ENCODE measurements at places on chromosomes 11 and 22. TPM values are rescaled to one million over a fixed set of nuclear protein-coding genes. Genes with fewer than 3 reads are reported as not detected.

DNA sequence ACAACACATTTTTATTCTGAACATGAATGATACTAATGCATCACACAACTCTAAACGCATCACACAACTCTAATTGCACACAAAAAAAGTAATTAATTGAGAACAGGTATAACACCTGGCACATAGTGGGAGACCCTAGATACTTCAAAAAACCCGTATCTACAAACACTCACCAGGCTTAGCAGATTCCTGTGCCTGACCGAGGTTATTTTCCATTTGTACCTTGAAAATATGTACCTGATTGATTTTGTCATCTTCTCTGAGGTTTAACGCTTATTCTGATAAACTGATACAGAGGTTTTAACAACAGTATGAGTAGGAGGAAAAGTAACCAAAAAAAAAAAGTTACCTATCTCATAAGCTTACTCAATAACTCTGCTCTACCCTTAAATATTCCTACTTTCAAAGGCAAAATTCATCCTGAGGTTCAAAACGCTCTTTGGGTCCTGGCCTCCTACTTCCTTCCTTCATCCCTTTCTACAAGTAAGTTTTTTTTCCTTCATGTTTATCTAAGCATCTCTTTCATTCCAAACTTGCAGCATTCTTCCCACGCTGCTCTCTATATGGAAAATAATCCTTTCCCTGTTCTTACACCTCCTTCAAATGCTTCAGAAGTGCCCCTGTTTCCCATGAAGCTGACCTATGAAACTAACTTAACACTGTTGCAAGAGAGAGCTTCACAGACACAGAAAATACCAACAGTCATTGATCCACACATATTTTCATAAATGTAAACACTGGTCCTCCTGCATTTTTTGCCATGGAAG, 73.3 kb downstream of the ETS1 start:
- H3K4me1 ChIP-seq: peaks cover 34% of the 10 kb centered on the region
- no peaks in the 10 kb centered on the region for H3K27me3 ChIP-seq
- H3K27ac ChIP-seq: no peak overlapping the region
- DNase-seq: no peak
- peaks cover 8% of the 10 kb centered on the region for H3K36me3 ChIP-seq
- H3K4me3 ChIP-seq: no peak overlapping the region

DNA sequence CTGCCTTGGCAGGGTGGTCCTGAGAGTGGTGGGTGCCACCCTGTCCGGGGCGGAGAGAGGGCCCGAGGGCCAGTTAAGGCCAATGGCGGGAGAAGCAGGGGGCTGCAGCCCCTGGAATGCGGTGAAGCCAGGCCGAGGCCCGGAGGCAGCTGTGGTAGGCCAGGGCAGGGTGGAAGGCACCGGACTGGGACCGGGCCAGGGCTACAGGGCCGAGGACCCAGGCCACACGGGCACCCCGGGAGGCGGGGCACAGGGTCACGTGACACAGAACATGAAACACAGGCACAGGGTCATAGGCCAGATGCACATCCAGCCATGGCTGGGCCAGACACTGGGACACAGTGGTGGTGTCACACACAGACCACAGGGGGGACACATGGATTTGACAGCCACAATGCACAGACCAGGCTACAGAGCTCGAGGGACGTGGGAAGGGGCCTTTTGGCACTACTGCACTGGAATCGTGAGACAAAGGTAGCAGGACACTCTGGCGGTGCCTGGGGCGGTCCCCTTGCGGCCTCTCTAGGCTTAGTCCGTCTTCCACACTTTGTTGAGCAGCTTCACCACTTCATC, 2.8 kb downstream of the SLC25A1 start:
- DNase-seq: no peak
- no peaks in the 10 kb centered on the region for H3K36me3 ChIP-seq
- H3K27ac ChIP-seq: no peak overlapping the region
- H3K27me3 ChIP-seq: no peaks in the 10 kb centered on the region

DNA sequence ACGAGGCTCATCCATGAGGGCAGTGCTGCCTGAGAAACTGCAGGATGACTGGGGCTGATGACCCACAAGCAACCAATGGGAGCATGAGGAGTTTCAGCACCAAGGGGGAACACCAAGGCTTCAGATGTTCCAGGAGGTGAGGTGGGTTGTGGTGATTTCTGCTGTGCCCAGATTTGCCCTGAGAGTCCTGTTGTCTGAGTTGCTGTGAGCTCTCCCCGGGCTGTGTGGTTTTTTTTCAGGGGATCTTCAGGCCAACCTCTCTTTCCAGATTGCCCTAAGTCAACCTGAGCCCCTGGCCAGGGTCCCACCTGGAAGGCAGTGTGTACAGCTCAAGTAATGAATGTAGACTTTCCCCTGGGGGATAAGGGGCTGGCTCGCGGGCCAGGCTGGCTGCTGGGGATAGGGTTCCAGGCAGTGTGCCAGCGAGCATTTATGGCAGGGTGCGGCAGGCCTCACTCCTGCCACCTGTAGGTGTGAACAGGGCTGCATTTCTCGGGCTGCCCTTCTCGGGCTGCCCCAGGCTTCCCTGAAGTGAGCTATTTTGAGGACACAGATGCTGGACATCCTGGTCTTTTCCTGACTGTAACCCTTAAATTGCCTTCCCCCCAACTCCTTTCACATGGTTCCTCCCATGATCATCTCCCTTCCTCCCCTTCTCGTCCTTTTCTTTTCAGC, 9.8 kb downstream of the SLC22A6 start:
- H3K27me3 ChIP-seq: no peaks in the 10 kb centered on the region
- no peaks in the 10 kb centered on the region for H3K36me3 ChIP-seq
- peak overlapping the region; percentile 17 for H3K27ac ChIP-seq
- H3K4me1 ChIP-seq: peaks cover 6% of the 10 kb centered on the region
- H3K4me3 ChIP-seq: no peak overlapping the region

DNA sequence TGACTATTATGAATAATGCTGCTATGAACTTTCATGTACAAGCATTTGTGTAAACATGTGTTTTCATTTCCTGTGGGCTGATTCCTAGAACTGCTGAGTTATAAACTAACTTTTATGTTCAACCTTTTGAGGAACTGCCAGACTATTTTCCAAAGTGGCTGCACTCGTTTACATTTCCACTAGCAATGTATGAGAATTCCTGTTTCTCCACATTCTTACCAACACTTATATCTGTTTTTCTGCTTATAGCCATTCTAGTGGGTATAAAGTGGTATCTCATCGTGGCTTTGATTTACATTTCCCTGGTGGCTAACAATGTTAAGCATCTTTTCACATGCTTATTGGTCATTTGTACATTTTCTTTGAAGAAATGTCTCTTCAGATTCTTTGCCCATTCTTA, 35.2 kb upstream of the SCUBE2 start:
- no peak overlapping the region for H3K4me3 ChIP-seq
- H3K27me3 ChIP-seq: no peaks in the 10 kb centered on the region
- H3K27ac ChIP-seq: no peak overlapping the region
- no peak for DNase-seq

GRCh38 chr11:134207538-134208239, 16.1 kb downstream of the NCAPD3 start:
- H3K27ac ChIP-seq: no peak overlapping the region
- H3K27me3 ChIP-seq: no peaks in the 10 kb centered on the region
- no peaks in the 10 kb centered on the region for H3K4me1 ChIP-seq
- no peak for DNase-seq

The FUT4 gene
- 9.5 TPM for total RNA-seq

GRCh38 chr11:43567396-43567975, 113.1 kb upstream of the HSD17B12 start:
- no peak for DNase-seq
- no peaks in the 10 kb centered on the region for H3K4me1 ChIP-seq
- H3K36me3 ChIP-seq: no peaks in the 10 kb centered on the region
- no peak overlapping the region for H3K4me3 ChIP-seq
- peaks cover 4% of the 10 kb centered on the region for H3K27me3 ChIP-seq

DNA sequence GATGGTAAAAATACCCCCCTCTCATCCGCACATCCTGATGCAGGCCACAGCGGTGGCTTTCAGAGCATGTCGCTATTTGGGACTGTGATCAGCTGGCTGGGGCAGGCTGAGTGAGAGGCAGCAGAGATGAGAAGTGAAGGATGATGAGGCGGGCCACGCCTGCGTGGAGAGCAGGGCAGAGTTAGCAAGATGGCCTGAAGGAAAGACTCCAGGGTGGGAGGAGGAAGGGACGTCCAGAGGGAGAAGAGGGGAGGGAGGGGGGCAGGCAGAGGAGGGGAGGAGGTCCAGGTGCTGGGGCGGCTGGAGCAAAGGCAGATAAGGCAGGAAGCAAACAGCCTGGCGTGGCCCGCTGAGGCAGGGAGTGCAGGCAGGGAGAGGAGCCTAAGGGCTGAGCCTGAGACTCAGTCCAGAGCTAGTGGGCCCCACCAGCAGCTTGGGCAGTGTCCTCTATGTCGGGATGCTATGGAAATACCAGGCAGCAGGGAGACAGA, 29.1 kb downstream of the LRFN4 start:
- H3K27me3 ChIP-seq: no peaks in the 10 kb centered on the region
- no peaks in the 10 kb centered on the region for H3K4me1 ChIP-seq
- DNase-seq: peak; percentile 45

GRCh38 chr22:28394513-28395110, 285.0 kb downstream of the TTC28 start:
- H3K27ac ChIP-seq: no peak overlapping the region
- H3K36me3 ChIP-seq: no peaks in the 10 kb centered on the region

DNA sequence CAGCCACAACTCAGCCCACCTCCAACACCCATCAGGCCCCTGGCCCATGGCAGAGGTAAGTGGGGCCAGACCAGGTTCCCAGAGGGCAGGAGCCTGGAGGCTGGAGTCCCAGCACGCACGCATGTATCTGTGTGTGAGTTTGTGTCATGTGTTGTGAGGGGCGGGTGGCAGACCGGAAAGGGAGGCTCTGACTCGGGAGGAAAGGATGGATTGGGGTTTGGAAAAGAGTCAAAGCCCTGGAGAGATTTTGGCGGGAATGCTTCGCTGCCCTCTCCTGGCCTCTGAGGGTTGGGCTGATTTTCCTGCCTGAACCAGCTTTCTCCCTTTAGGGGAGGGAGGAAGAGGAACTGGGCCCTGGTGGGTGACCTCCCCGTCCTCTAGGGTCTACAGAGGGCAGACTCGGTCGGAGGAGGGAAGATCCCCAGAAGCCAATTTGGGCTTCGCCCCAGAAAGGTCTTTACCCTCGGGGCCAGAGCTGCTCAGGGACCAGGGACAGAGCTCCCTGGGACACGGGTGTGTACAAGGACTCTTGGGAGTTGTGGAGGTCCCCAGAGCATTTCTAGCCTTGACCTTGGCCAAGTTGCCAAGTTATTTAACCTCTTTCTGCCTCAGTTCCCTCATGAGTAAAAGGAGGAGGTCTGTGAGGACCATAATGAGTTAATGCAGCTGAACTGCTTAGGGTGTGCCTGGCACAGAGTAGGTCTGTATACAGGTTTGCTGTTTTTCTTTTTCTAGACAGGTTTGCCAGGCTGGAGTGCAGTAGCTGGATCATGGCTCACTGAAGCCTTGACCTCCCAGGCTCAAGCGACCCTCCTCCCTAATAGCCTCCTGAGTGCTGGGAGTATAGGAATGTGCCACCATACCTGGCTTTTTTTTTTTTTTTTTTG, 6.9 kb downstream of the C11orf68 start:
- H3K4me1 ChIP-seq: peaks cover 21% of the 10 kb centered on the region
- H3K27ac ChIP-seq: peak overlapping the region; percentile 5
- H3K4me3 ChIP-seq: no peak overlapping the region
- H3K27me3 ChIP-seq: no peaks in the 10 kb centered on the region
- DNase-seq: peak; percentile 54

The PHF21B gene
- total RNA-seq: 2.8 TPM

The TYMP gene
- total RNA-seq: 163 TPM

DNA sequence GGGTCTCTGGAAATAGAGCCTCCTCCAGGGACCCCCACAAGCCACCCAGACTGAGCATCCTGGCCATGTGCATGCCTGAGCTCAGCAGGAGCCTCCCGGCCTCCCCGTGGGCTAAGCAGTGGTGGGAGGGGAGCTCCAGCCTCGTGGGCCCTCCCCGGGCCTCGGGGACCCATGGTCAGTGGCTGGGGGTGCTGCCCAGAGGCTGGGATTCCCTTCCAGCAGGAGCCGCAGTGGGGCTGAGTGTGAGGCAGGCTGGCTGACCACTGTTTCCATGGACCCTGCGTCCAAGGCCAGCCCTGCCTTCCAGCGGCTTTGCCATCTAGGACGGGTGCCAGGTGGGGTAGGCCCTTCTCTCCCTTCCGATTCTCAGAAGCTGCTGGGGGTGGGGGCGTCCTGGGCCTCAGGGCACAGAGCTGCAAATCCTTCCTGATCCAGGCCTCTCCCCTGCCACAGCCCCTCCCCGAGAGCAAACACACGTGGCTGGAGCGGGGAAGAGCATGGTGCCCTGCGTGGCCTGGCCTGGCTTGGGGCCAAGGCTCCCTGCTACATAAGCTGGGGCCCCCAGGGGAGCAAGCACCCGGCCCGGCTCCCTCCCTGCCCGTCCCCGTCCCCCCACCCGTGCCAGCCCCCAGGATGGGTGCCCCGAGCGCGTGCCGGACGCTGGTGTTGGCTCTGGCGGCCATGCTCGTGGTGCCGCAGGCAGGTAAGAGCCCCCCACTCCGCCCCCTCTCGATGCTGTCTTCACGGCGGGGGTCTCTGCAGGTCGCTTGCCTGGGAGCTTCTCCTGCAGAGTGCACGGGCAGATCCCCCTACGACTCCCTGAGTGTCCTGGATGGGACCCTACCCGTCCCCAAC, at the start of gene MUC5B:
Gene MUC5B (plus strand): TSS at position 576 of the 855 bp plus-strand sequence. CDS start 58 bp downstream, at position 634.
- peak; percentile 64 for DNase-seq
- no peaks in the 10 kb centered on the region for H3K4me1 ChIP-seq
- H3K27me3 ChIP-seq: no peaks in the 10 kb centered on the region
- H3K36me3 ChIP-seq: no peaks in the 10 kb centered on the region
- no peak within 1 kb of the TSS for H3K27ac ChIP-seq

GRCh38 chr11:128859563-128860441, 7.3 kb downstream of the KCNJ1 start:
- peak overlapping the region; percentile 79 for H3K27ac ChIP-seq
- H3K27me3 ChIP-seq: no peaks in the 10 kb centered on the region
- no peaks in the 10 kb centered on the region for H3K36me3 ChIP-seq
- DNase-seq: peak; percentile 85
- H3K4me1 ChIP-seq: peaks cover 10% of the 10 kb centered on the region

The B3GAT1 gene
- total RNA-seq: 3.7 TPM

GRCh38 chr11:47376525-47377371, 1.6 kb downstream of the SPI1 start:
- H3K36me3 ChIP-seq: no peaks in the 10 kb centered on the region
- no peak overlapping the region for H3K27ac ChIP-seq
- H3K4me1 ChIP-seq: no peaks in the 10 kb centered on the region
- no peaks in the 10 kb centered on the region for H3K27me3 ChIP-seq
- H3K4me3 ChIP-seq: no peak overlapping the region

- no peaks in the 10 kb centered on the region for H3K27me3 ChIP-seq
- H3K4me1 ChIP-seq: no peaks in the 10 kb centered on the region
- H3K36me3 ChIP-seq: no peaks in the 10 kb centered on the region
- H3K4me3 ChIP-seq: no peak overlapping the region
Observed at GRCh38 chr22:27128461-27129085, 471.2 kb downstream of the MIAT start.

- no peaks in the 10 kb centered on the region for H3K27me3 ChIP-seq
- H3K4me3 ChIP-seq: no peak overlapping the region
- no peaks in the 10 kb centered on the region for H3K36me3 ChIP-seq
- no peaks in the 10 kb centered on the region for H3K4me1 ChIP-seq
- no peak for DNase-seq
Observed at GRCh38 chr11:114553642-114554041, 6.0 kb downstream of the NXPE1 start.

The SLC29A2 gene
- total RNA-seq: 10.4 TPM

The GAL3ST3 gene
- 2.5 TPM for total RNA-seq

- no peak for DNase-seq
- H3K4me3 ChIP-seq: no peak overlapping the region
- no peak overlapping the region for H3K27ac ChIP-seq
- no peaks in the 10 kb centered on the region for H3K36me3 ChIP-seq
Observed at GRCh38 chr11:96136613-96137298, 206.2 kb downstream of the MAML2 start.

- H3K36me3 ChIP-seq: no peaks in the 10 kb centered on the region
- DNase-seq: no peak
- H3K4me3 ChIP-seq: no peak overlapping the region
- no peaks in the 10 kb centered on the region for H3K4me1 ChIP-seq
Observed at GRCh38 chr11:34748036-34748435, 127.1 kb downstream of the EHF start.

All from kidney (tissue), 22 donors.